NCI-H69 (cell line): ENCODE measurements at places on chromosomes 13 and 19.

GRCh38 chr19:28523619-28524018, 689.3 kb downstream of the UQCRFS1 start:
- no peak for DNase-seq

GRCh38 chr19:44904426-44904994, 1.1 kb upstream of the APOE start:
- DNase-seq = peak; percentile 36

DNA sequence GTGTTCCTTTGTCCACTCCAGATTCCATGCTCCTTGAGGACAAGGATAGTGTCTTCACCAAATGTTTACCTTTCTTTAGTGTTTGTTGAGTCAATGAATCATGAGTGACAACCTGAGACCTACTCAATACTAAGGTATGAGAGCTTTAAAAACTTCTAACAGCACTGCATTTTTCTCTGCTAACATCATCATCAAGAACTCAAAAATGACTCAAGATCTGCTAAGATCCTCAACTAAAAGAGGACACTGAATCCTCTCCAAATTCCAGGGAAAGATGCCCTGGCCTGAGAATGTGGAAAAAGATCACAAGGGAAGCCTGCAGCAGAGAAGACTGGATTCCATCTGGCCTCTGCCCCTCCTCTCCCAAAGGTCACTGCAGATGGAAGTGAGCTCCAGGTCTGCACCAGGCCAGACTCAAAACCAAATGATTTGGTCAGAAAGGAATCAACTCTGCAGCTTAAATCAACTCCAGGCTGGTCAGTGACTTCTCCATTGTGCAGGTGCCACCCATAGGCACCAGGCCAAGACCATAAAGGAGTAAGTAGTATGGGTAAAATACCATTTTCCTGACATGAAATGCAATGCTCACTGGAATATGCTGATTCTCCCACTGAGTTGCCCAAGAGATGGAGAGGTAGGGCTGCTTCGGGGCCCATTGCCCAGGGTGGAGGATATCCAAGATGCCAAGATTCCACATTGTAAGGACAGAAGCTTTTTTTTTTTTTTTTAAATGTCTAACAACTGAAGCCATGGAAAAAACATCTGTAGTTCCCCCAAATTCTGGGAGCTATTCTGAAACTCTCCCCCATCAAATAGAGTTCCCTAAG, 89.5 kb upstream of the DOCK9 start:
- no peak for DNase-seq

DNA sequence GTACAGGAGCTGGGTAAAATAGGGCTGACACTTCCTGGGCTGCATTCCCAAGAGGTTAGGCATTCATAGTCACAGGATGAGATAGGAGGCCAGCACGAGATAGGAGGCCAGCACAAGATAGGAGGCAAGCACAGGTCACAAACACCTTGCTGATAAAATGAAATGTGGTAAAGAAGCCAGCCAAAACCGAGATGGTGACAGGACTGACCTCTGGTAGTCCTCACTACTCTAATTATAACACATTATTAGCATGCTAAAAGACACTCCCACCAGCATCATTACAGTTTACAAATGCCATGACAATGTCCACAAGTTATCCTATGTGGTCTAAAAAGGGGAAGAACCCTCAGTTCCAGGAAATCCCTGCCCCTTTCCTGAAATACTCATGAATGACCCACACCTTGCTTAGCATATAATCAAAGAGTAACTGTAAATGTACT, 20.9 kb upstream of the IGSF23 start:
- DNase-seq = no peak

GRCh38 chr19:55940306-55940705, 7.3 kb upstream of the NLRP8 start:
- DNase-seq = no peak

DNA sequence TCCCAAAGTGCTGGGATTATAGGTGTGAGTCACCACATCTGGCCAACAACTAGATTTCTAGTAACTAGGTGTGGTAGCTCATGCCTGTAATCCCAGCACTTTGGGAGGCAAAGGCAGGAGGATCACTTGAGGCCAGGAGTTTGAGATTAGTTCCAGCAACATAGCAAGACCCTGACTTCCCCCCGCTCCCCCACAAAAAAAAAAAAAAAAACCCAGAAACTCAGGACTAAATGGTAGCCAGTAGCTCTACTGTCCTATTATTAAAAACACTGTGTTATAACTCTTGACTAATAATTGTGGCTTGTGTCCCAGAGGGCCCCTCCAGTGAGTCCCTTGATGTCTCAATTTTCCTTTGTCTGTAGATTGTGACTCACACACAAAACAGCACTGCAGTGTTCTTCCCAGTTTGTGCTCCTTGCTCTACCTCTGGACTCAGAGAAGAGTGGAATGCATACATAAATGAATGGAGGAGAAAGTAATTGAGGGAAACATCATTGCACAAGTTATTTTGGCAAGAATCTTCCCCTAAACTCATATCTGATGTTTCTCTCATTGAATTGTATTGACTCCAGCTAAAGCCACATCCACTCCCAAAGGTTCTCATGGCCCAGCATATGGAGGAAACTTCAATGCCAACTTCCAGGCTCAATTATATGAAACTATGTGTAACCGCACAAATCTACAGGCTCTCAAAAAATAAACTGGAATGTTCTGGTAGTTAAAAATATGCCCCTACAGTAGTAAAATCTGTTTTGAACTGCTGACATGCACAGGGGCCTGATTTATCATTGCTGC, 8.8 kb downstream of the TPT1 start:
- peak; percentile 31 for DNase-seq

GRCh38 chr19:3336680-3337523, 29.5 kb upstream of the NFIC start:
- DNase-seq = peak; percentile 90
